ENCODE measurements at places on chromosomes 2 and 18. TPM values are rescaled to one million over a fixed set of nuclear protein-coding genes. Genes with fewer than 3 reads are reported as not detected.

DNA sequence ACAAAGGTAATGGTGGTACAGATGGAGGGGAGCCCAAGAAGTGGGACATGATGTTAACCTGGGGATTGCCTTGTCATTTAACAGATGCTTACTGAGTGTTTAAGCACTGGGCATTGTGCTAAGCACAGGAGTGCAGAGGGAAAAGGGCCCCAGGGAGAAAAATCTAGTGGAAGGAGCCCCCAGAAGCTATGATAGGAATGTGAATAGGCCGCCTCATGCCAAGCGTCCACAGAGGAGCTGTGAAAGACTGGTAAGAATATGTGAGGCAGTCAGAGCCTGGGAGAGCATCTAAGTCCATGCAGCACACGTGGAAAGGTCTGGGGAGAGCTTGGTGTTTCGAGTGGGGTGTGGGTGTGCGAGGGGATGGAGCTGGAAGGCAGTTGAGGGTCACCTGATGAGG, 5.5 kb downstream of the ZNF532 start:
- H3K27ac ChIP-seq, result no peak overlapping the region
- H3K4me1 ChIP-seq, result peaks cover 27% of the 10 kb centered on the region
- no peaks in the 10 kb centered on the region for H3K27me3 ChIP-seq

GRCh38 chr2:68943581-68944568, 8.8 kb downstream of the GKN2 start:
- H3K36me3 ChIP-seq, result no peaks in the 10 kb centered on the region
- DNase-seq, result peak; percentile 65
- no peak overlapping the region for H3K4me3 ChIP-seq
- no peak overlapping the region for H3K27ac ChIP-seq

GRCh38 chr18:2515908-2516625, 55.2 kb downstream of the METTL4 start:
- H3K4me1 ChIP-seq, result peaks cover 8% of the 10 kb centered on the region
- no peaks in the 10 kb centered on the region for H3K36me3 ChIP-seq
- no peaks in the 10 kb centered on the region for H3K27me3 ChIP-seq

DNA sequence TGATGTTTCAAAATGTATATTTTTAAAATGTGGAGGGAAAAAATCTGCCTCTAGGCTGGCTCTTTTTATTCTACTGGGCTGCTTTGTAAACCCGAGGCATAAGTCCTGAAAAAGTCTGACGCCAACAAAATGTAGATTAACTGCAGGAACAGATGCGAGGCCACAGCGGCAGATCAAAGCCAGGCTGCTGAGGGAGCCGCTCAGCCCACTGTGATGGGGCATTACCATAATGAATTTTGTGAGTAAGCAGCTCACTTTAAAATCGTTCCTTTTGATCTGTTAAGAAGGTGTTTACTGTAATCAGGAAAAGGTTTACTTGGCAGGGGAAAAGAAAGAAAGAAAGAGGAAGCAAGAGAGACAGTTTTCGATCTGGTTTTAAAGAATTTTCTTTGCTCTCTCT, 269.0 kb downstream of the ICOS start:
- no peaks in the 10 kb centered on the region for H3K4me1 ChIP-seq
- H3K27me3 ChIP-seq, result no peaks in the 10 kb centered on the region
- no peaks in the 10 kb centered on the region for H3K36me3 ChIP-seq
- H3K4me3 ChIP-seq, result no peak overlapping the region

- no peak overlapping the region for H3K27ac ChIP-seq
- H3K4me3 ChIP-seq, result no peak overlapping the region
- H3K4me1 ChIP-seq, result peaks cover 29% of the 10 kb centered on the region
- no peaks in the 10 kb centered on the region for H3K36me3 ChIP-seq
- DNase-seq, result no peak
Measured at GRCh38 chr2:144941743-144942488, 422.0 kb upstream of the ZEB2 start.

DNA sequence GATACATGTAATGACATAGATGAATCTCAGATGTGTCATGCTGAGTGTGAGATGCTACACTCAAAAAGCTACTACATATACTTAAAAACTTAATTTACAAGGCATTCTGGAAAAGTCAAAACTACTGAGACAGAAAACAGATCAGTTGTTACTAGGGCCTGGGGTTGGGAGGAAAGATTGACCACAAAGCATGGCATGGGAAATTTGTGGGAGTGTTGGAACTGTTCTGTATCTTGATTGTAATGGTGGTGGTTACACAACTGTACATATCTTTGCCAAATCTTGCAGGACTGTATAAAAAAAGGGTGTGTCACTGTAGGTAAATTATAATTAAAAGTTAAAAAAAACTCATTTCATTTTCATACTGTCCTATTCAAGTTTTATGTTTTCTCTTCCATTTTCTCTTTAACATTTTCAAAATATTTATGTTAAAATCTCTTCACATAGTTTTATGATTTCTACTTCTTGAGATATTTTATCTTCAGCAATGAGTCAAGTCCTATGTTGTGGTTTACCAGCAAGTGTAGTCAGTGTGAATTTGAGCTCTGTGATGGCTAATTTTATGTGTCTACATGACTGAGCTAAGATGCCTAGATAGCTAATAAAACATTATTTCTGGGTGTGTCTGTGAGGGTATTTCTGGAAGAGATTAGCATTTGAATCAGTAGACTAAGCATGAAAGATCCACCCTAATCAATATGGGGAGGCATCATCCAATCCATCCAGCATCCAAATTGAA, 58.6 kb upstream of the VRK2 start:
- H3K27ac ChIP-seq, result no peak overlapping the region
- no peaks in the 10 kb centered on the region for H3K4me1 ChIP-seq
- no peak for DNase-seq
- no peaks in the 10 kb centered on the region for H3K36me3 ChIP-seq
- H3K4me3 ChIP-seq, result no peak overlapping the region

GATA6 gene
- total RNA-seq, result 32.2 TPM

CAVIN2 gene
- 185 TPM for total RNA-seq

Data from upper lobe of right lung (tissue), 1 donor.